ENCODE measurements at places on chromosomes 1 and 21. TPM values are rescaled to one million over a fixed set of nuclear protein-coding genes. Genes with fewer than 3 reads are reported as not detected.
A peak's percentile ranks its signal among the peaks of the same experiment; 100 is the strongest.

Gene FCN3
- polyA plus RNA-seq: not detected

Gene S100A12
- polyA plus RNA-seq: 2.6 TPM

Gene NPHS2
- not detected for polyA plus RNA-seq

Gene CYP2J2
- not detected for polyA plus RNA-seq

Gene KLHL20
- polyA plus RNA-seq: 13.2 TPM

Gene LCE3D
- polyA plus RNA-seq: not detected

Gene CDC42BPA
- 0.13 TPM for polyA plus RNA-seq

Gene SEC16B
- polyA plus RNA-seq: 0.21 TPM

Gene RAB13
- polyA plus RNA-seq: not detected

Gene INKA2
- polyA plus RNA-seq: 0.83 TPM

- no peak overlapping the region for H3K27ac ChIP-seq
- H3K36me3 ChIP-seq: peaks cover 4% of the 10 kb centered on the region
- H3K4me1 ChIP-seq: peaks cover 13% of the 10 kb centered on the region
- DNase-seq: no peak
- peaks cover 2% of the 10 kb centered on the region for H3K27me3 ChIP-seq
- H3K4me3 ChIP-seq: no peak overlapping the region
Observed at GRCh38 chr21:45126204-45126626, 51.8 kb downstream of the ADARB1 start.

DNA sequence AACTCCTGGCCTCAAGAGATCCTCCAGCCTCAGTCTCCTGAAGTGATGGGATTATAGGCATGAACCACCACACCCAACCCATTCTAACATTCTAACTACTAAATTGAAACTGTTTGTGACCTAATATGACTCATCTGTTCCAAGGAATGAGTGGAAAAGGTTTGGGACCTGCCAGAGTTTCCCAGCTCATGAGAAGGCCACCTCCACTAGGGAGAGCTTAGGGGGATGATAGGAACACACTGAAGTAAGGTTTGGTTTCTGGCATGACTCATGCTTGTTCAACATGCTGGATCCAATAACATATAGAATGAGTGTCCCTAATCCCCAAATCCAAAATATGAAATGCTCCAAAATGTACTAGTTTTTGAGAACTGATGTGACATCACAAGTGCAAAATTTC, 18.9 kb upstream of the SCAF4 start:
- H3K36me3 ChIP-seq: no peaks in the 10 kb centered on the region
- no peak overlapping the region for H3K27ac ChIP-seq
- no peaks in the 10 kb centered on the region for H3K27me3 ChIP-seq

GRCh38 chr1:172533513-172534151, 682 bp downstream of the SUCO start:
- H3K4me3 ChIP-seq: peak overlapping the region; percentile 100
- H3K4me1 ChIP-seq: peaks cover 53% of the 10 kb centered on the region
- no peak for DNase-seq
- H3K27ac ChIP-seq: peak overlapping the region; percentile 98
- H3K27me3 ChIP-seq: peaks cover 12% of the 10 kb centered on the region

DNA sequence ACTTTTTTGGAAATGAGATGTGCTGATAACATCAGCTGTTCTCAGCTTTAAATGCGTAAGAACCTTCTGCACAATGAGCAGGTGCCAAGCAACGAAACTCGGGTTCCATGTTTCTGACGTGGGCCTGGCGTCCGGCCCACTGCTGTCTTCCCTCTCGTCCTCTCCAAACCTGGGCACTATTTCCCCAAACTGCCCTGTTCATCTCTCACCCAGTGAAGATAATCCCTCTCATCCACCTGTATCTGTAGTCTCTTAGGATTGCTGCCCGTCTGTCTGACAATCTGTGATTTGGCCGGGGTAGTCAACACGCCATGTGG, 50.1 kb upstream of the CNTN2 start:
- no peaks in the 10 kb centered on the region for H3K36me3 ChIP-seq
- H3K4me3 ChIP-seq: no peak overlapping the region
- DNase-seq: no peak
- H3K27me3 ChIP-seq: no peaks in the 10 kb centered on the region

- H3K27me3 ChIP-seq: peaks cover 2% of the 10 kb centered on the region
- no peaks in the 10 kb centered on the region for H3K36me3 ChIP-seq
- no peaks in the 10 kb centered on the region for H3K4me1 ChIP-seq
Observed at GRCh38 chr1:205512059-205513045, 7.9 kb downstream of the CDK18 start.

GRCh38 chr1:49306507-49307070, 529.9 kb upstream of the BEND5 start:
- H3K36me3 ChIP-seq: no peaks in the 10 kb centered on the region
- no peaks in the 10 kb centered on the region for H3K4me1 ChIP-seq
- peaks cover 4% of the 10 kb centered on the region for H3K27me3 ChIP-seq
- no peak for DNase-seq
- no peak overlapping the region for H3K27ac ChIP-seq

GRCh38 chr1:235583511-235584001, 66.0 kb downstream of the GNG4 start:
- no peak overlapping the region for H3K27ac ChIP-seq
- no peak for DNase-seq
- H3K4me3 ChIP-seq: no peak overlapping the region
- no peaks in the 10 kb centered on the region for H3K36me3 ChIP-seq

- H3K4me3 ChIP-seq: no peak overlapping the region
- H3K27me3 ChIP-seq: peaks cover 2% of the 10 kb centered on the region
- DNase-seq: no peak
Observed at GRCh38 chr1:234915924-234916675, 212.5 kb downstream of the TOMM20 start.

- no peak for DNase-seq
- peaks cover 19% of the 10 kb centered on the region for H3K27me3 ChIP-seq
- H3K27ac ChIP-seq: no peak overlapping the region
- peaks cover 56% of the 10 kb centered on the region for H3K4me1 ChIP-seq
- no peak overlapping the region for H3K4me3 ChIP-seq
Observed at GRCh38 chr21:43913928-43914327, 48.9 kb downstream of the AGPAT3 start.

GRCh38 chr1:107439567-107439966, 298.7 kb downstream of the NTNG1 start:
- no peak overlapping the region for H3K4me3 ChIP-seq
- H3K27me3 ChIP-seq: peaks cover 4% of the 10 kb centered on the region
- no peaks in the 10 kb centered on the region for H3K4me1 ChIP-seq
- H3K36me3 ChIP-seq: no peaks in the 10 kb centered on the region
- H3K27ac ChIP-seq: no peak overlapping the region
- DNase-seq: no peak

- peaks cover 4% of the 10 kb centered on the region for H3K27me3 ChIP-seq
- H3K36me3 ChIP-seq: no peaks in the 10 kb centered on the region
- H3K4me3 ChIP-seq: no peak overlapping the region
- H3K4me1 ChIP-seq: no peaks in the 10 kb centered on the region
Observed at GRCh38 chr1:111948209-111949171, 41.0 kb downstream of the KCND3 start.

GRCh38 chr1:182145441-182145840, 83.9 kb upstream of the ZNF648 start:
- H3K4me1 ChIP-seq: no peaks in the 10 kb centered on the region
- H3K27me3 ChIP-seq: no peaks in the 10 kb centered on the region
- DNase-seq: no peak
- no peak overlapping the region for H3K27ac ChIP-seq
- no peak overlapping the region for H3K4me3 ChIP-seq
- no peaks in the 10 kb centered on the region for H3K36me3 ChIP-seq

GRCh38 chr1:34268311-34268954, 91.7 kb downstream of the C1orf94 start:
- H3K4me3 ChIP-seq: no peak overlapping the region
- H3K27me3 ChIP-seq: peaks cover 4% of the 10 kb centered on the region
- H3K27ac ChIP-seq: no peak overlapping the region
- no peak for DNase-seq
- H3K4me1 ChIP-seq: no peaks in the 10 kb centered on the region

DNA sequence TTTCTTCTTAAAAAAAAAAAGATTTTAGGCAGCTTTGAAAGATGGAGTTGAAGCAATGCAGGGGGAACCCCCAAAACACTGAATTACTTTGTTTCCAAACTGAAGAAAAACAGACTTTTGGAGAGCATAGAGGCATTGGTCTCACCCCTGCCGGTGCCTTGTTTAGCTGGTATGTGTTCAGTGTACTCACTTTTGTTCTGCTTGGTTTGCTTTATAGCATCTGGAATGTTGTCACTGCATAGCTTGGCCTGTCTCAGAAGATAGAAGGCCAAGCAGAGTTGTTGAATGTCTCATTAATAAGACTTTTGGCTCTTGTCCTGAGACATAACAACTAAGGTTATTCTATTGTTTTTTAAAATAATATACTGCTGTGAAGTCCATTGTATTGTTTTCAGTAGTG, 6.9 kb downstream of the THRAP3 start:
- H3K4me1 ChIP-seq: peaks cover 65% of the 10 kb centered on the region
- no peaks in the 10 kb centered on the region for H3K27me3 ChIP-seq
- H3K27ac ChIP-seq: peak overlapping the region; percentile 80
- peaks cover 4% of the 10 kb centered on the region for H3K36me3 ChIP-seq
- DNase-seq: no peak

DNA sequence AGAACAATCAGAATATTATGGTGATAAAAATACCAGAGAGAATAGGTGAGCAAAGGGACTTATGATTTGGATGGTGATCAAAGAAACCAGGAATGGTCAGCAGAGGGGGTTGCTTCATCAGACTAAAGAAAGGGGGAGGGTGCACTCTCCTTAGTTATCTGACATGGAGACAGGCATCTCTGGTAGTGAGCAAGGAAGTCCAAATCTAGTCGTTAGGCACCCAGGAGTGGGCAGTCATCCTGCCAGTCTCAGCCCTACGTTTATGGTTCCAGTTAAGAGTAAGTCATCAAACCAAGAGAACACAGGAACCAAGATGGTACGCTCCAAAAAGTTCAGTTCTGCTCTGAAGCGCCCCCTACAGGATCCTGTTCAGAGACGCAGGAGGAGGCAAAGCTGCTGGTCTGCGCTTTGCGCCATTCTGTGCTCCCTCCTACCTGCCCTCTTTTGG, 28.6 kb downstream of the EBNA1BP2 start:
- no peak overlapping the region for H3K27ac ChIP-seq
- peaks cover 19% of the 10 kb centered on the region for H3K27me3 ChIP-seq
- DNase-seq: no peak
- H3K36me3 ChIP-seq: no peaks in the 10 kb centered on the region

DNA sequence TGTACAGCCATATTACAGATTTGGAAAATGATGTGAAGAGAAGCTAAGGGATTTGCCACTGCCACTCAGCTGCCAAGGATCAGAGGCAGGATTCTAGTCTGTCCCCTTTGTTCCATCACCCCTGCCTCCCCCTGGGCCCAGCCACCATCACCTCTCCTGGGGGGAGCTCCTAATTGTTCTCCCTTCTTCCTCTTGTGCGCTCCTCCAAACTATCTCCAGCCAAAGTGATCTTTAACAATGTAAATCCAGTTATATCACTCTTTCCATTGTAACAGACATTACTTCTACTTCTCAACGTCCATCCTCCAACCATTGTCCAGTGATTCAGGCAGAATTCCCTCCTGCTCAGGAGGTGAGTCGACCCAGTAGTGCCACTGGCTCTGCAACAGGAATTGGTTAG, 164.1 kb downstream of the PLPP3 start:
- no peaks in the 10 kb centered on the region for H3K36me3 ChIP-seq
- no peak for DNase-seq
- H3K27me3 ChIP-seq: peaks cover 2% of the 10 kb centered on the region

- peaks cover 2% of the 10 kb centered on the region for H3K36me3 ChIP-seq
- no peak for DNase-seq
- peak overlapping the region; percentile 24 for H3K27ac ChIP-seq
- H3K27me3 ChIP-seq: peaks cover 7% of the 10 kb centered on the region
- no peak overlapping the region for H3K4me3 ChIP-seq
Observed at GRCh38 chr1:115065021-115065420, 24.3 kb downstream of the TSPAN2 start.

DNA sequence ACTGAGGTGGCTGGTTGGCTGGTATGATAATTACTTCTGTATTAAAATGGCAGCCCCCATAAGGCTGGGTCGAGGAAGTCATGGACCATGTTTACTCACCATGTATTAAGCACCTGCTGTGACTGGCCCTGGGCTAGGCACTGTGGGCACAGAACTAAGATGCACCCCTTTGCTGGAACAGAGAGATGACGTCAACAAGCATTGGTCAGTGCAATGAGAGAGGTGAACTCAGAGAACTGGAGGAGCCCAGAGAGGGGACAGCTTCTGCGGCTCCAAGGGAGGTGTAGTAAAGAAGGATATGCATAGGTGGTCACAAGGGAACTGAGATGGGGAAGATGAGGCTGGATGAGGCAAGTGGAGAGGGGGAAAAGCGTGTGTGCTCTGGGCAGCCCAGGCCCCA, 88.7 kb downstream of the KAZN start:
- no peaks in the 10 kb centered on the region for H3K4me1 ChIP-seq
- no peaks in the 10 kb centered on the region for H3K36me3 ChIP-seq
- H3K4me3 ChIP-seq: no peak overlapping the region
- DNase-seq: no peak
- peaks cover 3% of the 10 kb centered on the region for H3K27me3 ChIP-seq
- H3K27ac ChIP-seq: no peak overlapping the region

GRCh38 chr1:15975358-15975804, 520 bp downstream of the ZBTB17 start:
- H3K4me3 ChIP-seq: peak overlapping the region; percentile 80
- peaks cover 6% of the 10 kb centered on the region for H3K27me3 ChIP-seq
- DNase-seq: peak; percentile 76
- H3K36me3 ChIP-seq: peaks cover 4% of the 10 kb centered on the region

- no peak for DNase-seq
- H3K4me1 ChIP-seq: peaks cover 28% of the 10 kb centered on the region
- peak overlapping the region; percentile 73 for H3K27ac ChIP-seq
- no peak overlapping the region for H3K4me3 ChIP-seq
Observed at GRCh38 chr1:31891280-31891679, 46.9 kb downstream of the PTP4A2 start.

DNA sequence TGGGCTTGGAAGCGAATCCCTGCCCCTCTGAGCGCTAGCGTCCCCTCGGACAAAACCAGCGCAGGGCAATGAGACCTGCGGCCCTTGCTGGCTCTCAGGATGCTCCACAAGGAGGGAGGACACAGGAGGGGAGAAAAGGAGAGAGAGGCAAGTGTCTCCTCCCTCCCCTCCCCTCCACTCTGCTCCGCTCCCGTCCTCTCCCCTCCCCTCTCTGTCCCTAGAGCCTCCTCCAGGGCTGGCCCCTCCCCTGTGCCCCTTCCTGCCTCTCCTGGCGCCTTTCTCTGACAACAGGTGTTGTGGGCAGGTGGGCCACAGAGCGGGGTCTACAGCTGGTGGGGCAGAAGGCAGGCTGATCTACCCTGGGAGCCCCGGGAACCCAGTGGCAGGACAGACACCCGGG, 35.2 kb downstream of the TP73 start:
- H3K4me1 ChIP-seq: no peaks in the 10 kb centered on the region
- peaks cover 2% of the 10 kb centered on the region for H3K27me3 ChIP-seq
- H3K4me3 ChIP-seq: no peak overlapping the region
- no peak for DNase-seq
- no peaks in the 10 kb centered on the region for H3K36me3 ChIP-seq
- H3K27ac ChIP-seq: no peak overlapping the region
